ACHN (cell line): ENCODE measurements at places on chromosomes 2 and 18.
A peak's percentile ranks its signal among the peaks of the same experiment; 100 is the strongest.

- DNase-seq, result no peak
Observed at GRCh38 chr2:174086708-174087107, 121.5 kb upstream of the SP3 start.

GRCh38 chr2:75480971-75481836 lies 79.5 kb downstream of the EVA1A start:
- DNase-seq, result peak; percentile 16

GRCh38 chr2:216300906-216301305 lies 71.4 kb downstream of the MARCHF4 start:
- no peak for DNase-seq

DNA sequence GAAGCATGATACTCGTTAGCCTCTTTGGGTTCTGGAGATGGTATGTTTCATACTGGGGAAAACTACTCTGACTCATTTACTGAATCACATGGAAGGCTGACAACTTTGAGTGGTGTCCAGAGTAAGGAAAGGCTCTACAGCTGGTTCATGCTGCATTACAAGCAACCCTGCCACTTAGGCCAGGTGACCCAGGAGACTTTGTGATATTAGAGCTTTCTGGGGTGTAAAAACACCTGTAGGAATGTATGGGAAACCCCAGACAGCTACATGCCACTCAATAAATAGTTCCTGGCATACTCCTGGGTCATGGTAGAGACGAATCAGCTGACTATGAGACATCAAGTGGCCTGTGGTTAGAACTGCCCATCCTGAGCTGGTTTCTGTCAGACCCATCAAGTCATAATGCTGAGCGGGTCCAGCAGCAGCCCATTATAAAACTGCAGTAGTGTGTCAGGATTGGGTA lies 21.3 kb upstream of the TCF7L1 start:
- DNase-seq, result no peak

- DNase-seq, result no peak
Observed at GRCh38 chr2:185433824-185434223, 304.8 kb upstream of the FSIP2 start.

DNA sequence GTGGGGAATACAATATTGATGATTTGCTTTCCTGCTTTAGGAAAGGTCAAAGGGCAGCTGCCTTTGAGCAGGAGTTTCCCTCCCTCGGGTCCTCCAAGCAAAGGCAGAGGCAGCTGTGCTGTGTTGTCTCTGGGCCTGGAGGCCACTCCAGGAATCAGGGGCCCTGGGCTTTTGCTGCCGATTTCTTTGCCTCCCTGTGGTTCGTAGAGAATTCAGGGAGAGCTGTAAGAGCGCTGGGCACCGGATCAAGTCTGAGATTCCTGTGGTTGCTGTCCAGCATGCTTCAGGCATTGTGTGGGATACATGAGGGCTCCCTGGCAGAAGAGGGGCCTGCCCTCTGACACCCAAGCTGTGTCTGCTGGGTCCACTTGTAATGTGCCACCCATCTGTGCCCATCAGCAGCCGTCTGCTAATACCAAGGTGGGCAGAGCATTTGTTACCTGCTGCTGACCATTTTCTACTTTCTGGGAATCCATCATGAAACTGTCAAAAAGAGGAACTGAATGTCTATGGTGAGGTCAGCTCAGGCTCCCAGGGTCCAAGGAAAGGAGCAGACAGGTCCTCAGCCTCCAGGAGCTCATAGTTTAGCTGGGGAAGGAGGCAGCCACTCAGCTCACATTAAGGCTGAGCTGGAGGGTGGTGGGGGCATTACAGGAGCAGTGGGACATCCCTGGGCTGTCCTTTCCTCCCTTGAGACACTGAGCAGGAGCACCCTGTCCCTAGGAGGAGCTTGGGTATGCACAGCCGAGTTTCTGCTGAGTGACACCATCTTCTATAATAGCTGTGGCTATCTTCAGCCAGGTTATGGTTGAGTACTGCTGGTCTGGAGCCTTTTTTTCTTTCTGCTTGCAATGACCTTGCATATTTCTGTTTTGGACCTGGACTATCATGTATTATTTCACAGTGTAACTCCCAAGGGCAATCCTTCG lies 68.5 kb downstream of the CTIF start:
- DNase-seq, result peak; percentile 91

DNA sequence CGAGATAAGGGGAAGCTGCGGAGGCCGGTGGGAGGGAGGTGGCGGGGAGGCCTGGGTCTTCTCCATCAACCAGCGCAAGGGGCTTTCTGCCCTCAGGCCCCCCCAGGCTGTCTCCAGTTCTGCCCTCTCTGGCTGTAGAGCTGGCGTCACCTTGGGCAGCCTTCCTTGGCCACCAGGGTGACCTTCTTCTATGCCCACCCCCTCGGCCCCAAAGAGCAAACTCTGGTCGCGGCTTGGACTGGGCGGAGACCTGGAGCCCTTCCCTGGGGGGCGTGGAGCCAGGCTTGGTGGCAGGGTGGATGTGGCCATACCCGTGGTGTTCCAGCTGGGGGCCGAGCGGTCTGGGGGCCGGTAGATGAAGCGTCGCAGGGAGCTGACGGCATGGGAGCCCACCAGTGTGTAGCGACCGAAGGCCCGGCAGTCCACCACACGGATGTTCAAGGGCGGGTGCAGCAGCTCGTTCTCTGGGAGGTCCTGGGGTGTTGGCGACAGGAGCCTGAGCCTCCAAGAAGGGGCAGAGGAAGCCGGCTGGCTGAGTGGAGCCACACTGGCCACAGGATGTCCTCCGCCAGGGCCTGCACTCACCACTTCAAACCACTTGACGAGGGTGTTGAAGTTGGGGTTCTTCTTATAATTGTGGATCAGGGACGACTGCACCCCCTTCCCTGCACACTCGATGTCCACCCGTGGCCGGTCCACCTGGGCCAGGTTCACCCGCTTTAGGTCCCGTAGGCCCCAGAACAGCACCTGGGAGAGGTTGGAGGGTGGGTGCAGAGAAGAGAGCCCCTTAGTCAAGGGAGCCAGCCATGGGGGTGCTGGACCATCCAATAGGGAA lies 4.9 kb downstream of the OTOF start:
- DNase-seq, result no peak

- no peak for DNase-seq
Observed at GRCh38 chr2:148999451-148999921, 39.0 kb upstream of the LYPD6B start.

GRCh38 chr2:229445019-229445418 lies 173.9 kb upstream of the PID1 start:
- DNase-seq, result peak; percentile 83

- DNase-seq, result no peak
Observed at GRCh38 chr18:63559567-63560491, 17.7 kb downstream of the SERPINB12 start.

DNA sequence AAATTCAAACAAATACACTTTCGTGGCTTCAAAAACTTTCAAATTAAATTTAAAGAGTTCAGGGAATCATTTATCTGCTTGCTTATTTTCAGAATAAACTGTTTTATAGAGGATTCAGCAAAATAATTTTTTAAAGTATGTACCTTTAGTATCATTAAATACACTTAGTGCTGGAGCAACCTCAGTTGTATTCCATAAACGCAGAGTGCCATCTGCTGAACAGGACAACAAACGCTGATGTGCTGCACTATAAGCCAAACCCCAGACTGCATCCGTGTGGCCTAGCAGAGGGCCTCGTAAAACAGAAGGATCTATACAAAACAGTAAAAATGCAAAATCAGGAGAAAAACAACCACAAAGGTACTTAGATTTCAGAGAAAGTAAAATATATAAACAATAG lies 108.6 kb downstream of the STRN start:
- DNase-seq, result no peak

DNA sequence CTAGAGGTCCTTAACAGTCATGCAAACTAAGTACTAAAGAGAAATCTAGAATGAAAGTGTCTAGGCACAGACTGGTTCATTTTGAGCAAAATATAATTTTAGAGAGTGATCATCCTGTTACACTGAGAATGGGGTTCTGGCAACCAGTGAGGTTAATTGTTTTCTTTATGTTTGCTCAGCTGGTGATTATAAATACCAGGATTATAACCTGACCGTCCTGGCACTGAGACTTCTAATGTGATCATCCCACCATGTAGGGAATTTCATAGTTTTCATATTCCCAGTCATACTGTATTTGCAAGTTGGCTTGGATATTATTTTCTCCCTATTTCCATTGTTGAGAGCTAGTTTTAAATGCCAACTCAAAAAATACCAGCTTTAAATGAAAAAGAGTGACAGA lies 852.5 kb upstream of the LRATD1 start:
- DNase-seq, result no peak

- no peak for DNase-seq
Observed at GRCh38 chr2:239147376-239147775, 253.4 kb downstream of the HDAC4 start.

GRCh38 chr2:2472881-2473280 lies 141.8 kb upstream of the MYT1L start:
- no peak for DNase-seq

DNA sequence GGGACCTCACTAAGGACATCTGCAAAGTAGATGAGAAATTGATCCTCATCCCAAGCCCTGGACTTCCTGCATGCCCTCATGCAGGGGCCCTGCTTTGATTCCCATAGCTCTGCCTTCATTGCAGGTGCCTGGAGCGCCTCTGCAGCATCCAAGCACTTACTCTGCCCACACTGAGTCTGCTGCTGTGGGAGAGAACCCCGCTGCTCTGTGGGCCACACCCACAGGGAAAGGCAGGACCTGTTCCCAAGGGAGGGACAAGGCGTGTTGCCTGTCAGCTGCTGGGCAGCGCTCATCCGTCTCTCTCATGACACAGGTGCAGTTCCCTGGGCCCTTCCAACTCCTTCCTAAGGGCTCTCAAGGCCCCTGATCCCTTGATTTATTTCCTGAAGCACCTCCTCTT lies 266.8 kb upstream of the SMIM21 start:
- DNase-seq, result no peak

- DNase-seq, result no peak
Observed at GRCh38 chr2:58866040-58866439, 624.9 kb upstream of the FANCL start.

GRCh38 chr18:2522112-2522511 lies 49.2 kb downstream of the METTL4 start:
- no peak for DNase-seq

- DNase-seq, result no peak
Observed at GRCh38 chr2:176503776-176504175, 234.5 kb downstream of the MTX2 start.
